D721Med (cell line): ENCODE measurements at places on chromosomes 16 and 17.

GRCh38 chr17:65942592-65942991, 249.3 kb downstream of the CEP112 start:
- no peak for DNase-seq

GRCh38 chr16:50769-51591, 2.4 kb downstream of the POLR3K start:
- no peak for DNase-seq

- DNase-seq = no peak
These were observed 61.7 kb upstream of the LGALS9 start for GRCh38 chr17:27569257-27569722.

GRCh38 chr16:86783636-86784626, 205.6 kb downstream of the FOXL1 start:
- no peak for DNase-seq

GRCh38 chr16:64880006-64880405, 241.9 kb downstream of the CDH11 start:
- DNase-seq = no peak

GRCh38 chr17:72282439-72283029, 161.7 kb downstream of the SOX9 start:
- DNase-seq = no peak

DNA sequence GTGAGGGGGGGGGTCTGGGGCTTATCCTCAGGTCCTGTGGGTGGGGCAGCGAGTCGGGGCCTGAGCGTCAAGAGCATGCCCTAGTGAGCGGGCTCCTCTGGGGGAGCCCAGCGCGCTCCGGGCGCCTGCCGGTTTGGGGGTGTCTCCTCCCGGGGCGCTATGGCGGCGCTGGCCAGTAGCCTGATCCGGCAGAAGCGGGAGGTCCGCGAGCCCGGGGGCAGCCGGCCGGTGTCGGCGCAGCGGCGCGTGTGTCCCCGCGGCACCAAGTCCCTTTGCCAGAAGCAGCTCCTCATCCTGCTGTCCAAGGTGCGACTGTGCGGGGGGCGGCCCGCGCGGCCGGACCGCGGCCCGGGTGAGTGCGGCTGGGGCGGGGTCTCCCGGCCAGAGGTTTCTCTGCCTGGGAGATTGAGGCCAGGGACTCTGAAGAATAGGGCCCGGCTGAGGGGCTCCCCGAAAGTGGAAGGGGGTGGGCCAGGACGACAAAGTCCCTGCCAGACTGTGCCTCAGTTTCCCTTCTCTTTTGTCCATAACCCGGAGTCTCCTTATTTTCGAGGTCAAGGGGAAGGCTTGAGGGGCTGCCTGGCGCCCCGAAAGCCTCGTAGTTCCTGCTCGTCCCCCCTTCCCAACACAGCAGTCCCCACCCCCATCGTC, at the start of gene FGF11:
Gene FGF11, plus strand, starts transcription at position 51 of the 651 bp plus-strand sequence. Its CDS starts 109 bp downstream, at position 160.
- DNase-seq = no peak

GRCh38 chr17:32755045-32755805, 121.7 kb downstream of the MYO1D start:
- DNase-seq = no peak

DNA sequence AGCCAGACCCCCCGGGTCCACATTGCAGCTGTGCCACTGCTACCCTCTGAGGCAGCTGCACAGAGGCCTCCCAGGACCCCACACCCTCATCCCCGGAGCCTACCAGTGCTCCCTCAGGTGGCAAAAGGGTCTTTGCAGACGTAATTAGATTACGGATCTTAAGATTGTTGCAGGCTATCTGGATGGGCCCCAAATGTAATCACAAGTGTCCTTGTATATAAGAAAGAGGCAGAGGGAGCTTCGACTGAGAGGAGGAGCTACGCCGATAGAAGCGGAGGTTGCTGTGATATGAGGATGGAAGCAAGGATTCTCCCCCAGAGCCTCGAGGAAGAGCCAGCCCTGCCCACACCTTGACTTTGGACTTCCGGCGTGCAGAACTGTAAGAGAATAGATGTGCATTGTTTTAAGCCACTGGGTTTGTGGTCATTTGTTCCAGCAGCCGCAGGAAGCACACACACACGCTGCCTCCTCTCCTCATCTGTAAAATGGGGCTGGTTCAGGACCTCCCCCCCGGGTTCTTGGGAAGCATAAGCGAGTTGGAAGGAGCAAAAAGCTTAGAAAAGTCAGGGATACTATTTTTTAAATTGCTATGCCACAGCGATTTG, 10.5 kb upstream of the RAI1 start:
- no peak for DNase-seq

DNA sequence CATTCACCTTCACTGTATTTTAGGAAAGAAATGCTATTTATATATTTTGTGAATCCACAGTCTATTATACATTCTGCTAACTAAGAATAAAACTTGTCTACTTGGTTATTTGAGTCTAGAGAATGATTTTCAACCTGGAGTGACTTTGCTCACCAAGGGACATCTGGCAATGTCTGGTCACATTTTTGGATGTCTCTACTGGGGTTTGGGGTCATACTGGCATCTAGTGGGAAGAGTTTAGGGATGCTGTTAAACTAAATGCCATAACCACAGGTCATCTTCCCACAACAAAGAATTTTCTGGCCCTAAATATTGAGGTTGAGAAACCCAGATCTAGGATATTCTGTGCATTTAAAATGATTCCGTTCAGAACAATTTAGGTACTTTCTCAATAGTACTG, 26.0 kb downstream of the KCNJ16 start:
- DNase-seq = no peak

DNA sequence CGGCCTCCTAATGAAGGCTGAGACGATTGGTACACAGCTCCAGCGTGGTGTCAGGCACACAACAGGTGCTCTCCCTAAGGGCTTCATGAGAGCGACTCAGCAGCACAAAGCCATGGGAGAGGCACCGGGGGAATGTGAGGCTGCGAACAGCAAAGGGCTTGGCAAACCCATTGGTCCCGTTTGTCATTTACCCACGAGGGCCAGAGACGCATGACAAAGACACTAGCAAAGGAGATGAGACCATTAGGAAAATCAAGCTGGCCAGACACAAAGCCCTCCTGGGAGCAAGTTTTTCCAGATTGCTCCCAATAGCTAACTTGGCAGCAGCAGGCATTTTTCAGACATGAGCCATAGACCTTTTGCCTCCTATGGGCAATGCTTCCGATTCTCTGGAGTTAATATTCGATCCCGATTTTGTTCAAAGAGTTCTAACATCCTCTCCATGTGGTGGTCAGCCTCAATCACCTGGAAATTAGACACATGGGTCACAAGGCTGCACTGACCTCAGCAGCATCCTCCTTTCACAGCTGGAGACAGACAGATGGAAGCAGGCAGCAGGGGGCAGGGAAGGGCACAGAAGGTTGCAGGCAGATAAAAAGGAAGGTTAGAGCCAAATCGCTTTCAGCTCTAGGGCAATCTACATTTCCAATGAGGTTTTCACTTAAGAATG, 38.2 kb downstream of the TK2 start:
- no peak for DNase-seq

DNA sequence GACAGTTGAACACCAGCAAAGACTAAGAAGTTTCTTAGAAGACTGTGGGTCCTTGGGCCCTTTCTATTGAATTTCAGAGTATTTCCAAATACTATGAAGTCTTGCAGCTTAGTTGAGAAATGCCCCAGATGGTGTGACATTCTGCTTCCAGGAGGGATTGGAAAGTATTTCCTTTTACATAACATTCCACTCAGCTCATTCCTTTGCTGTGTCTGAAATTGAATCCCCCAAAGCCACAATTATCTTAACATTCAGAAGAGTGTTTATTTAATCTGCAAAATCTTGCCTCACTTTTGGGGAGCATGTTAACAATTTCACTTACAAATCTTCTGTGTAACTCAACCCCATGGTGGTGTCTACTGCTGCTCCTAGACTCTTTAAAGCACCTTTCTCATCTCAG, 307.7 kb downstream of the WWOX start:
- no peak for DNase-seq

- no peak for DNase-seq
These were observed 252.1 kb downstream of the PHKB start for GRCh38 chr16:47713225-47713595.

GRCh38 chr16:75763204-75763603, 36.9 kb upstream of the CPHXL start:
- no peak for DNase-seq

DNA sequence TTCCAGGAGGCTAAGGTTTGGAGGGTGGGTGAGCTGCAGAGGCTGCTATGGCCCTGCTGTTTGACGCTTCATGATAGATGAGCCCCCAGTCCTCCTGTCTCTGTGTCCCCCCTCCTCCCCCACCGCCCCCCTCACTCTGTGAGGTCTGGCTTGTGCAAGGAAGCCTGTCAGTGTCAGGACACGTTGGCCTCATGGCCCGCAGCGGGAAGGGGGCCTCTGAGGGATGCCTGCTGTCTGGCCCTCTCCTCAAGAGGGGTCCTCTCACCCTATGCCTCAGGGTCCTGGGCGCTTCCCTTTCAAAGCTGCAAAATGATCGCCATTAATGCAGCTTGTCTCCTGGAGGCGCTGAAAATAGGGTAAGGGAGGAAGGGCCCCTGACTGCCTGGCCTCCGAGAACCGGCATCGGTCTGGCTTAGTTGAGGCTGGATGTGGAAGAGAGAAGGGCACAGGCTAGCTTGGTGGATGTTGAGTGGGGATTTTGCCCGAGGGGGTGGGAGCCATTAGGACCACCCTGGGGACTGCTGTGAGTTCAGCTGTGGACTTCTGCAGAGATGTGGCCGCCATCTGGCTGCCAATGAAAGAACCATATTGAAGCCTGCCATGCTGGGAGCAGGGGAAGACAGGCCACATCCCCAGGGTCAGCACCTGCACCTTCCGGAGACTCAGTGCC, 14.8 kb upstream of the GOSR2 start:
- DNase-seq = no peak

GRCh38 chr16:82344157-82344556, 174.1 kb upstream of the MPHOSPH6 start:
- no peak for DNase-seq

DNA sequence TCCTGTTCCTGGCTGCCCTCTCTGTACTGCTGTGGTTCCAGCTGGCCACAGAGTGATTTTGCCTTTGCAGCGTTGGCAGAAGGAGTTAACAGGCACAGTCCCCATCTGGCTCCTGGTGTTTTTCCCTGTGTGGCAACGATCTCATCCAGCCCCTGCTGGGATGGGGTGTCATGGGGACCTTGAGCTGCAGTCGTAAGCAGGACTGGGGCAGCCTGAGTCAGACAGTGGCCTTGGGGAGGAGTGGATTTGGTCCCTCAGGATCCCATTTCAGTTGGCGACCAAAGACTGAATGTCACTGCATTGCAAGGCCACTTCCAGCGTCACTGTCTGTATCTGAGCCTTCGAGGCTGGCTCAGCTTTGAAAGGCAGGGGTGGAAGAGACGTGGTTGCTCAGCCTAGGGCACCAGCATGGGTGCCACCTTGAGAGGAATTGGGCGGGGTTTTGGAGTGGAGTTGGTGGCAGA, 11.9 kb downstream of the TMEM94 start:
- no peak for DNase-seq

GRCh38 chr16:87713451-87714229, 52.1 kb downstream of the KLHDC4 start:
- no peak for DNase-seq

GRCh38 chr17:63517825-63518534, 5.2 kb upstream of the KCNH6 start:
- no peak for DNase-seq

DNA sequence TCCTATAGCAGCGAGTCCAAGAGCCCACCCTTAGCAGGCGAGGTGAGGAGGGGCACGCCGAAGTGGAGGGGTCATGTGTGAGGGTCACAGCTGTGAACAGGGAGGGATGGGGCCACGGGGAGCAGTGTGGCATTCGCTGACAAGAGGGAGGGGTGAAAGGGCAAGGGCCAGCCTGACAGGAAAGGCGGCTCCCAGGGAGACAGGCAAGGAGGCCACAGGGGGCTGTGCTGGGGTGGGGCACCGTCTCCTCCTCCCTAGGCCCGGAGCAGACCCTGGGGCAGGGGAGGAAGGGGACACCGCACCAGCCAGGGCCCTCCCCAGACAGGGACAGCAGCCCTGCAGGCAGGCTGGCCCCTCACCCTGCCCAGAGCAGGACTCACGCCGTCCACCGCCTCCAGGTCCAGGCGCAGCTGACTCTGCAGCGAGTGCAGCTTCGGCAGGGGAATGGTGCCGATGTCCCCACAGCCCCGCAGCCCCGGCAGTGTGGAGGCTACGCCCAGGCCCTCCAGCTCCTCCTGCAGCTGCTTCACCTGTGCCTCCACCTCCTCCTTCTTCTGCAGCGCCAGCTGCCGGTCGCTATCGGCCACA, 15.1 kb downstream of the GNPTG start:
- DNase-seq = no peak

GRCh38 chr16:86968866-86969265, 348.3 kb downstream of the C16orf95 start:
- DNase-seq = no peak

DNA sequence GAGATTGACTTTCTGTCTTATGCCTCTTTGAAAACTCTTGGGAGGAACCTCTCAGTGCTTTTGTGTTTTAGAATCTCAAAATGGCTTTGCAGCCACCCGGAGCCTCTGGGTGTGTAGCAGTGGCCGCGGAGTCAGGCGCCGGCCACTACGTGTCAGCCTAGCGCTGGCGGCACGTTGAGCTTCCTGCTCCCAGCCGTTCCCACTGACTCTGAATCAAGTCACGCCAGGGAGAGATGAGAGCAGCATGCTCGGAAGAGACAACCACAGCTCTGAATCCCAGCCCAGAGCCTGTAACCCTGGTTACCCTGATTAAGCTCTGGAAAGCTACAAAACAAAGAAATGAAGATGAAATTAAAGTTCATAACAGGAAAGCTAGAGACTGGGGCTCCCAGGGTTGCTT, 97.4 kb upstream of the CACNG5 start:
- DNase-seq = no peak

DNA sequence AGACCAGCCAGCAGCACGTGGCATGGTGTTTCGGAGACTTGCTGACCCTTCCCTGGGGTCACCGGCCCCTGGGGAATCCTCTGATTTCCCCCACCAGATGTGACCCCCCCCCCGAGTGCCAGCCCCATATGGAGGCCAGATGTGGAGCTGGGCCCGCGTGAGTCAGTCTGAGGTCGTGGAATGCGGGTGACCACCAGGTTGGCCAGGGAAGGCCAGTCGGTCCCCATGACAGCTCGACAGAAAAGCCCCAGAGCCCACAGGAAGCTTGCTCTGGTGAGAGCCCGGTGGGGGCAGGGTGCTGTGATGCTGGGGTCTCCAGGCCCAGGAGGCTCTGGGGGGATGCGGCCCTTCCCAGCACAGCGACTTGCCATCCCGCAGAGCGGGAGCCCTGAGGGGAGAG, 209.0 kb downstream of the NTN1 start:
- no peak for DNase-seq

DNA sequence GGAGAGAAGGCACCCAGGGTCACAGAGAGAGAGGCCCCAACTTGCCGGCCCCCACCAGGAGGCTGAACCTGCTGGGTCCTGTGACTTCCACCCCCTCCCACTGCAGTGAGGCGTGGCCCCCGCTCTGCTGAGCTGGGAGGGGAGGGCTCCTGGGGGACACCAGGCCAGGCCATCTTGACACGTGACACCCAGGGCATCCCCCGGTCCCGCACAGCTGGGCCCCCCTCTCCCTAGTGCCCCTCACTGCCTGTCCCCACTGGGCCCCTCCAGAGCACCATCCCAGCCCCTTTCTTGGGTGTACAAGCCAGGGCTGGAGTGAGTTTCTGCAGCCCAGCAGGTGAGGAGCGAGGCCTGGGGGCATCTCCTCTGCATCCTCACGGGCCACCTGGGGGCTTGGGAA, 12.4 kb downstream of the UBALD1 start:
- DNase-seq = no peak

GRCh38 chr16:54296543-54296942, 10.0 kb upstream of the IRX3 start:
- no peak for DNase-seq
